ENCODE measurements at places on chromosomes 7 and 10.

DNA sequence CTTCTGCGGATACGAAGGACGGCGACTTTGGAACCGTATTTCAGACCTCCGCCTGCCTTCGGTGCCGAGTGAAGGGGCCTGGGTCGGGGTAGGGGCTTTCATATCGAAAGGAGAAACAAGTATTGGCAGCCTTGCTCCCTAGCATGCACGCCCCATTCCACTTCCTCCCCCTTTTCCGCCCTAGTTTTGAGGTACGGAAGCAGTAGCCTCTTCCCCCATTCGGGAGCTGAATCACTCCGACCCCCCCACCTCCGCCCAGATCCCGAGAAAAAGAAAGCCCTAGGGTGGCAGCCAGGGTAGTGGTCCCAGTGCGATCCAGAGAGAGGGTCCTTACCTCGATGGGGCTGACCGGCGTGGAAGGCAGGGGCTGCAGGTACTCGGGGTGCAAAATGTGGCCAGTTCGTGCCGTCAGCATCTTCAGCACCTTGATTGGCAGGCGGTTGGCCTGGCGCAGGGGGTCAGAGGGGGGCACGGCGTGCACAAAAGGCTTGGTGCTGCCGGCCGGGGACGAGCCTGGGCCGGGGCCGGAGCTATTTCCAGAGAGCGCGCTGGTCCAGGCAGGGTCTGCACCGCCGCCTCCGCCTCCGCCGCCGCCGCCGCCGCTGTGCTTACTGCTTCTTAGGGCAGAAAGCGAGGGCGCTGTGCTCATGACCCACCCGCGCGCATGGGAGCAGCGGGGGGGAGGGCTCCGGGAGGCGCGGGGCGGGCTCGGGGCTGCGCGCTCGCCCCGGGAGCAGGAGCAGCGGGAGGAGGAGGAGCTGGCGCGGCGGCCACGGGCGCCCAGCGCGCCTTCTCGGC, 594 bp downstream of the ZNF503 start:
- peak; percentile 75 for DNase-seq

GRCh38 chr7:108282427-108282996, 152.4 kb upstream of the LAMB4 start:
- DNase-seq: no peak

- DNase-seq: no peak
These were observed 45.4 kb upstream of the GDF10 start for GRCh38 chr10:47254611-47255010.

GRCh38 chr7:69963393-69963792, 365.1 kb downstream of the AUTS2 start:
- no peak for DNase-seq

GRCh38 chr7:133672866-133673265, 420.0 kb downstream of the EXOC4 start:
- DNase-seq: no peak

- no peak for DNase-seq
These were observed 452.0 kb downstream of the ARL4A start for GRCh38 chr7:13139436-13139835.

DNA sequence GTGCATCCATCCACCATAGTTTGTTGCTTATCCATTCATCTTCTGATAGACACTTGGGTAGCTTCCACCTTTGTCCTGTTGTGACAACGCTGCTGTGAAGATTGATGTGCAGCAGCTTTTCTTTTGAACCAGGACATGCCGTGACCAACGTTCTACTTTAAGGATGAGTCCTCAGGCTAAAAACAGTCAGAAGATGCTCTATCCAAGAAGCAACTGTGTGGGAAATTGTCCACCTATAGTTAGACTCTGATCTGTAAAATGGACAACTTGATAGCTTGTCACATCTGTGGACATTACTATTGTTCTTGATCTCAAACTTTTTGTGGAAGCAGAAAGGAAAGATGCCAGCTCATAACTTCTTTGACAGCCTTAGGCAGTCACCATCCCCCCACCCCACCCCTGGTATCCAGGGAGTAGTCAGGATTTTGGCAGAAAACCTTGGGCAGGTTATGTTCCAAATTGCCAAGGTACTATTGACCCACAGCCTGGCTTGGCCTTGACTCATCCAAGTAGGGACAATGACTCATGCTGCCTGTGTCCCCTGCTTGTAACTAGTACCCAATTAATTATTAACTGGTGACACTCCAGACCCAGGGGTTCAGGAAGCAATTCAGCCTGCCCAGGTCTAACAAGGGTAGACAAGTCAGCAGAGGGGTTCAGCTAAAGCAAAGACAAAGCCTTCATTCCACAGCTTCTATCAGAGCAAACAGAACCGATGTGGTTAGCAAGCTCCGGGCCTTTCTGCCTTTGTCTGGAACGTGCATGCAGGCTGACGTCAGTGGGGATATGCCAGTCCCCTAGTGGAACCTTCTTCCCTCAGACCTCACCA, 99.6 kb upstream of the ANLN start:
- no peak for DNase-seq

DNA sequence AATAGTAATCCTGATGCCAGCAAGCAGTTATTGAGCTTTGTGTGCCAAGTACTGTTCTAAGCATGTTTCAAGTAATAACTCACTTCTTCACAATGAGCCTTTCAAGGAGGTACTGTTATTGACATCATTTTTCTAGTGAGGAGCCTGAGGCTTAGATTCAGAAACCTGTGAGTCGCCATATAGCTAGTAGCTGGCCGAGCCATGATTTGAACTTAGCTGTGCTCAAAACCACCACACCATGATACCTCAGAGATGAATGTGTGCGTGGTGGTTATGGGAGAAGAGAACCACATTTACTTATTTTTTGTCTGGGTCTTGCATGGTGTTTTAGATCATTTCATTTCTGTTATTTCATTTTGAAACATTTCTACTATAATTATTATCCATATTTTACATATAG, 578.9 kb downstream of the AUTS2 start:
- DNase-seq: no peak

DNA sequence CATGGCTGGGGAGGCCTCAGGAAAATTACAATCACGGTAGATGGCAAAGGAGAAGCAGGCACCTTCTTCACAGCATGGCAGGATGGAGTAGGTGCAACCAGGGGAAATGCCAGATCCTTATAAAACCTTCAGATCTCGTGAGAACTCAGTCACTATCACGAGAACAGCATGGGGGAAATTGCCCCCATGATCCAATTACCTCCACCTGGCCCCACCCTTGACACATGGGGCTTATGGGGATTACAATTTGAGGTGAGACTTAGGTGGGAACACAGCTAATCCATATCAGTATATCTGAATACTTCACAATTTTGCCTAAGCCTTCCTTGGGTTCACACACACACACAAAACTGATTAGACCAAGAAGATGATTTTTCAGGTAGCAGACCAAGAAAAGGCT, 145.1 kb upstream of the COL1A2 start:
- no peak for DNase-seq

All from hepatic stellate cell (primary cell).